Endodermal cell (in vitro differentiated cells): ENCODE measurements at places on chromosomes 13 and 19.

GRCh38 chr19:47370045-47370611 lies 21.0 kb downstream of the DHX34 start:
- DNase-seq, result no peak

- DNase-seq, result no peak
Observed at GRCh38 chr19:9903336-9903735, 33.0 kb downstream of the OLFM2 start.

DNA sequence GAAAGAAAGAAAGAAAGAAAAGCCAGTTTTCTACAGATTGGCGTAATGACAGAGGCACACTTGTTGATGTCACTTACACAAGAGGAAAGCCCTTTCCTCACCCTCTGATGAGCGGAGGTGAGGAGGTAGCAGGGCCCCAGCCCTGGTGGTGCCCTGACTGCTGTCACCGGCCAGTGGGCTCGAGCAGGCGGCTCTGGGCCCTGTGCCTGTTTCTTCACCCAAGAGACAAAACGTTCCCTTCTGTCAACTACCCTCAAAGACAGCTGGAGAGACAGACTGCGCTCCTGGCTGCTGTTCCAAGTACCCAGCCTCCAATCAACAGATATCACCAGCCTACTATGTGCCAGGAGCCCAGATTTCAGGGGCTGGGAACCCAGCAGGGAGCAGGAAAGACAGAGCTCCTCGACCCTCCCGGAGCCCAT lies 10.1 kb downstream of the EPS15L1 start:
- DNase-seq, result no peak

GRCh38 chr19:7670150-7670783 lies 1.4 kb downstream of the RETN start:
- no peak for DNase-seq

DNA sequence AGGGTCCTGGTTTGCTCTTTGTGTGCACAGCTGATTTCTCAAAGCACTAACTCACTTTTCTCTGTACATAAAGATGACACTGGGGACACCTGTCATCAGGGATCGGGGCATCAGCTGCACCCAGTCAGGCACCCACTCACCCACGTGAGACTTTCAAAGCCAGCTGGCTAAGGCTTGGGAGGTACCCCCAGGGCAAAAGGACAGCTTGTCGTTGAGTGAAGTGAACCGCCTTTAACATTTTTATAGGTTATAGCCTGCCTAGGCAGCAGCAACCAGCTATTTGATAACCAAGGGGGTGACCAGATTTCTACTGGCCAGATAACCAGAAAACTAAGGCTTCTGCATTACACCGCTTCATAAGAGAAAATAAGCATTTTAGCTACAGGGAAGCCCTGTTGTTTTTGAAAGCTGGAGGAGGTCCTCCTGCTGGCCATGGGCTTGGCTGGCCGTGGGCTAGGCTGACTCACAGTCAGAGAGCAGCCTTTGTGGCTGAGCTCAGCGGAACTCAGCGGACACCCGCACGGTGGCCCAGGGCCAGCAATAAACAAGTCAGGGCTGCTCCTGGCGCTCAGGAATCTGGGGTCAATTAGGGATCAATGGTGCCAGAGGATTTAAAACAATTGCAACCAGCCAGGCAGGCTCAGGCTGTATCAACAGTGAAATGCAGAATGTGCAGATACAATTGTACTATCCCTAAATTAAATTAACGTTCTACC lies 57.1 kb downstream of the ALOX5AP start:
- DNase-seq, result peak; percentile 79

DNA sequence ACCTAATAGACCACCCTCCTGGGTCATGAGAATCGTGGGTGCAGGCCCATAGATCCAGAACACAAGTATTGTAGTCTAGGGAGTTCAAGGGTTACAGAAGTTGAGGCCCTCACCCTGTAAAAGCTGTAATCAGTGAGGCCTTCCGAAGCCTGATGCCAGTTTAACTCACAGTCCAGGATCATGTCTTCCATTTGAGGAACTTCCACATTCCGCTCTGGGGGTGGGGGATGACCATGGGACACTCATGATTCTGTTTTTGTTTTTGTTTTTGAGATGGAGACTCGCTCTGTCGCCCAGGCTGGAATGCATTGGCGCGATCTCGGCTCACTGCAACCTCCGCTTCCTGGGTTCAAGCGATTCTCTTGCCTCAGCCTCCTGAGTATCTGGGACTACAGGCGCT lies 1.7 kb upstream of the RASIP1 start:
- DNase-seq, result no peak

DNA sequence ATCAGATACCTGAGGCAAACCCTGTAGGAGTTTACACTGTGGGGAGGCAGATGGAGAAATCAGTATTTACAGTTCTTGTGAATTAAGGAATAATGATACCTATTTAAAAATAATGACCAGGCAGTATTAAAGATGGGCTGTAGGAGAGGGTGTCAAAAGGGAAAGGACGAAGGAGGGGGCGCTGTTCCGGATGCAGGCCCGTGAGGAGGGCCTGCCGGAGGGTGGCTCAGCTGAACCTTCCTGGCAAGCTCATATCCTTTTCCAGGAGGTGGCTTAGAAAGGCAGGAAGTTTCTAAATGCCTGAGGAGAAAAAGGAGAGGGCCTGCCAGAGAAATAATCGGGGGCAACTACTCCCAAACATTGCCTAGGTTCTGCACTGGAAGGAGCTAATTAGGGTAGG lies 46.6 kb downstream of the MBNL2 start:
- peak; percentile 76 for DNase-seq

DNA sequence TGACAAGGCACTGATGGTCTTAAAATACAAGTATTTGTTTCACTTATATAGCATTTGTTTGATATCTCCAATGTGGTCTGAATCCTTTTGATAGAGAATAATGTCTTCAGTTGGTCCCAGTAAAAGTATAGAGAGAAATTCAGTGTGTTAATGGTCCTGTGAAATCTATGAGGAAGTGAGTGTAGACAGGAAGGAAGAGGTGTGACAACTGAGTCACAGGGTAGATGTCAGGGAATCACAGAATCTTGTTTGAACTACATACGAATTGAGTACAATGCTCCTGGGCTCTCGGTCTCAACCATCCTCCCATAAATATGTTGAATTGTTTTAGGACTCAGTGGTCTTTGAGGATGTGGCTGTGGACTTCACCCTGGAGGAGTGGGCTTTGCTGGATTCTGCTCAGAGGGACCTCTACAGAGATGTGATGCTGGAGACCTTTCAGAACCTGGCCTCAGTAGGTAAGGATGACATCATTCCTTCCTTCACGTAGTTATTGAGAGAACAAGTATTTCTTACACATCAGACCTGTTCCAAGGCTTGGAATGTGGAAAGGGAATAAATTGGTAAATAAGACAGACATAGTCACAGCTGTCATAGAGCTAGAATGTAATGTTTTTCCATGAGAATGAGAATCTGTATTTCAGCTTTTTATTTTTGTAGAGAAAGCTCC lies 9.1 kb downstream of the ZNF555 start:
- no peak for DNase-seq

DNA sequence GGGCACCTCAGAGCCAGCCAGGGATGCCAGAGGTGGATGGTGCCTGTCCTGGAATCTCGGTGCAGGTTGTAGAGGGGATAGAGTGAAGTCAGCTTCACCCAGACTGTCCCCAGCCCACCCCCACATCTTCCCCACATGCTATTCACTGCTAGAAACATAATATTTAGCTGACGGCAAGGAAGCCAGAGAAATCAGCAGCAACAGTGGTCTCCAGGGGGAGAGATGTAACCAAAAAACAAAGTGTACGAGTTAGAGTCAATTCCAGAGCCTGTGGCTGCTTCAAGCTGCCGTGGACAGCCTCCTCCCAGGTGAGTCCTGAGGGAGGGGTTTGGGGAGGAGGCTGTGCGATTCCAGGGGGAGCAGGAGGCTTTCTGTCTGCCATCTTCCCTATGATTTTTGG lies 97.6 kb downstream of the ZNF536 start:
- no peak for DNase-seq

GRCh38 chr13:21219036-21219381 lies 42.6 kb downstream of the MRPL57 start:
- DNase-seq, result no peak

GRCh38 chr19:16969135-16969534 lies 57.5 kb downstream of the CPAMD8 start:
- no peak for DNase-seq

DNA sequence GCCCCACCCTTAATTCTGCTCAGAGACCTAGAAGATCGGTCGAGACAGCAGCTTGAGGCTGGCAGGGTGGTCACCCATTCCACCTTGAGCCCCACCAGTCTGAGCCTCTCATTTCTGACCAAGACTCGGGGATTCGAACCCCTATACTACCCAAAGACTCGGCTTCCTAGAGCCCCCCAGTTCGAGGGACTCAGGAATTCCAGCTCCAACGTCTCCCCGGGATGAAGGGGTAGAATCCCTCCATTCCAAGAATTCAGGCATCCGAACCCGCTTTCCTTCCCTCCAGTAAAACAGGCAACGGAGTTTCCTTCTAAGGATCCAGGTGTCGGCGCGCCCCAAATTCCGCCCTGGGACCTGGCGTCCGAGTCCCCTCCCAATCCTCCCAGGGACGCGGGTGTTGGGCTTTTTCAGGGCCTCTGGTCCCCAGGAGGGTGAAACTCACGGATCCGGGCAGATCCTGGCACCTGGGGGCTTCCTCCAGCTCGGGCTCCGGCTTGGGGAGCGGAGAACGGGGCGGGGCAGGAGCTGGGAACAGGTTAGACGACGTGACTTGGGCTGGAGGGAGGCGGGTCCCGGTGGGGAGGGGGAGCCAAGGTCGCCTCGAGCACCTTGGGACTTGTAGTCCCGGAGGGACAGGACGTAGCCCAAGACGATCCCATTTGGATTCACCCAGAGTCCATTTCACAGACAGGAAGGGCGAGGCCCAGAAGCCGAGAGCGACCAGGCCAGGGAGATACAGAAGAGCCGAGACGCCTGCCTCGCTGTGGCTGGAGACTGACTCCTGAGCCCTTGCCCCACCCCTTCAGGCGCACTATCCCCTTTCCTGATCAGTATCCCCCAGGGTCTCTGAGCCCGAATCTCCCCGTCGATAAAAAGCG lies at the start of gene PPP1R13L:
Gene PPP1R13L, minus strand, starts transcription at position 513 of the 878 bp plus-strand sequence. CDS start 6,751 bp downstream, outside the sequence.
- DNase-seq, result peak; percentile 97

DNA sequence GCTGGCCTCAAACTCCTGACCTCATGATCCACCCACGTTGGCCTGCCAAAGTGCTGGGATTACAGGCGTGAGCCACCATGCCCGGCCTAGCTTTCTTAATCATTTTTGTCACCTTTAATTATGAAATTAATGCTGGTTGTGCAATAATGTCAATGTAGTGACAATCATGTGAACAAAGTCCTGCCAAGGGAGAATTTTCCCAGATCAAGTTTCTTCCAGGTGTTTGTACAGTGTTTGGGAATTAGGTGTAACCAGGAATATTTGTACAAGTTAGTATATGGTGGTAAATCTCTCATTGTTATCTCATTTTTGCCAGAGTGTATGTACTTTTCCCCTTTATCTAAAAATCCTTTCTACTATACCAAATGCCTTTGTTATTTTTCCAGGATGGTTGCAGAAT lies 171.1 kb downstream of the UGGT2 start:
- no peak for DNase-seq

- DNase-seq, result no peak
Observed at GRCh38 chr19:5002143-5002542, 33.2 kb downstream of the KDM4B start.

- DNase-seq, result no peak
Observed at GRCh38 chr19:10809651-10810285, 26.2 kb downstream of the TMED1 start.

DNA sequence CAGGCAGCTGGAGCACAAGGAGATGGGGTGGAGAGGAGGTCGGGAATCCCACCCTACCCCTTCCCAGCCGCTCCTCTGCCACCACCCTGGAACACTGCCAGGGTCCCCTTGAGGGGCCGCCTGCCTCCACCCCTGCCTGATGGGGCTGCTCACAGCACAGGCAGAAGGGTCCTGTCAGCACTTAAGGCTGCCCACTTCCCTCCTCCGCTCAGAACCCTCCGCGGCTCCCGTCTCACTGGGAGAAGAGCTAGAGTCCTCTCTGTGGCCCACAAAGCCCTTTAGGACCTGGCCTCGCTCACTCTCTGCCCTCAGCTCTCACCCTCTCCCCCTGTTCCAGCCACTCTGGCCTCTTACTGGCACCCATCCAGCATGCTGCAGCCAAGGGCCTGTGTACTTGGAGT lies 3.4 kb upstream of the POLD1 start:
- DNase-seq, result no peak

GRCh38 chr13:98837896-98838295 lies 85.4 kb upstream of the SLC15A1 start:
- no peak for DNase-seq

- DNase-seq, result peak; percentile 71
Observed at GRCh38 chr13:30142486-30143211, 164.7 kb downstream of the KATNAL1 start.

GRCh38 chr19:46303691-46304397 lies 7.0 kb downstream of the HIF3A start:
- peak; percentile 100 for DNase-seq

GRCh38 chr13:106961216-106961615 lies 393.3 kb upstream of the ARGLU1 start:
- no peak for DNase-seq

GRCh38 chr19:2679439-2679838 lies 23.1 kb downstream of the GNG7 start:
- DNase-seq, result no peak

DNA sequence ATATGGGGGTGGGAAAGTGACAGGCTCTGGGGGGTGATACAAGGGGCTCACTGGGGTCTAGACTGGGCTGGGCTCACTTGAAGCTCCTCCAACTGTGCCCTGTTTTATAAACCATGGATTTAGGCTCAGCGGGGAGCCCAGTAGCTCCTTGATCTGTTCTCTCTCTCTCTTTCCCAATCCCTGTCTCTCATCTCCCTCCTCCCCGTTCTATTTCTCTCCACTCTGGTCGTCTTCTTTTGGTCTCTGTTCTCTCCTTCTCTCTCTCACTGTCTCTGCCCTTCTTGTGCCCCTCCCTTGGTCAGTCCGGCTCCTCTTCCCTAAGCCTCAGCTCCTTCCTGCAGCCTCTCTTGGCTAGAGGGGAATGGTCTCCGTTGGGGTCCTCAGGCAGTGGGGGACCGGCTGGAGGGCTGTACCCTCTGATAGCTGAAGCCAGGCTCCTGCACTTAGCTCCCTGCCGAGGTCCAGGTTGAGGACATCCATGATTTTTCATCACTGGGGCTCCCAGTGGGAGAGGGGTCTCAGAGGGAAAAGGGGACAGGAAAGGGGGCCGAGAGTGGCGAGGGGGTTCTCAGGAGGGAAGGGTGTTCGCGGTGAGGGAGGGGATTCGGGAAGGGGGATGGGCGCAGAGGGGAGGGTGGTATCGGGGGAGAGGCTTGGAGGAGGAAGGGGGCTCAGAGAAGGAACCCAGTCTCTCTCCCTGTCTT lies 8.5 kb downstream of the UNC13A start:
- peak; percentile 51 for DNase-seq

GRCh38 chr13:59094181-59094580 lies 1069.5 kb downstream of the DIAPH3 start:
- no peak for DNase-seq

DNA sequence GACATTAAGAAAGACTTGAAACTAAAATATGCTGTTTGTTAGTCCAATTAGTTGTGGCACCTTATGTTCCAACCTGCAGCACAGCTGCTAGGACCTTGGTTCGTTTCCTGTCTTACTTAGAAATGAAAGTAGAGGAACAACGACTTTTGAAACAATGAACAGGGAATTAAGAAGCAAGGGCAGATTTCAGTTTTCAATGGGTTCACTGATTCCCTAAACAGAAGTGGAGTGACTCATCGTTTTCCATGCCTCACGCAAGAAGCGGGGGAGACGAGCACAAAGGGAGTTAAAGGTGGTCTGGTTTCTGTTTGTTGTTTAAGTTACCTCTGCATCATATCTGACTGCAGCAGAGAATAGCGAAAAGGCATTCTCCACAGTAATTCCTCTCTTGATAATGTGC lies 44.8 kb downstream of the PHF11 start:
- no peak for DNase-seq

- DNase-seq, result no peak
Observed at GRCh38 chr19:28687296-28687695, 525.7 kb downstream of the UQCRFS1 start.
